ENCODE measurements at places on chromosomes 5 and 9.

GRCh38 chr5:58875599-58875998, 292.7 kb downstream of the RAB3C start:
- DNase-seq: no peak

DNA sequence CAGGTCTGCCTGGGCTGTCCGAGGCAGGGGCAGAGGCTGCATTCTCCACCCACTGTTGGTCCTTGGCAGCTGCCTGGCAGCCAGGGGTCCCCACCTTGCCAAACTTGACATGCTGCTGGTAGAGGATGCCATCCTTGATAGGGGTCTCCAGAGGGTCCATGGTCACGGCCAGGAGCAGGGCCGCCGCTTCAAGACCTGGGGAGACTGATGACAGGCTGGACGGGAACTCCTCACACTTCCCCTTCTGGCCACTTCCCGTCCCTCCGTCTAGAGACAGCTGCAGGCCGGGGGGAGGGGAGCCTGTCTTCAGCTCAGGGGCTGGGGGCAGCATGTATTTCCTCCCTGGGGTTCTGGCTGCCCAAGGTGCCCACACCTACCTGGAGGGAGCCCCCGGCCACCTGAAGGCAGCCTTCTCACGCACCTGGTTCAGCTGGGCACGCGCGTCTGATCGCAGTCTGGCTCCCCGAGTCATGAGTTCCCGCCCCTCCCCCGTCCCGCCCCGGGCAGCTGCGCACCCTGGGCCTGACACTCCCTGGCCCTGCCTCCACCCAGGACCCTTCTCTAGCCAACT, at the start of gene DOK3:
Gene DOK3, minus strand, starts transcription at position 446 of the 571 bp plus-strand sequence. Its CDS starts 286 bp downstream, at position 160.
- DNase-seq: peak; percentile 82

DNA sequence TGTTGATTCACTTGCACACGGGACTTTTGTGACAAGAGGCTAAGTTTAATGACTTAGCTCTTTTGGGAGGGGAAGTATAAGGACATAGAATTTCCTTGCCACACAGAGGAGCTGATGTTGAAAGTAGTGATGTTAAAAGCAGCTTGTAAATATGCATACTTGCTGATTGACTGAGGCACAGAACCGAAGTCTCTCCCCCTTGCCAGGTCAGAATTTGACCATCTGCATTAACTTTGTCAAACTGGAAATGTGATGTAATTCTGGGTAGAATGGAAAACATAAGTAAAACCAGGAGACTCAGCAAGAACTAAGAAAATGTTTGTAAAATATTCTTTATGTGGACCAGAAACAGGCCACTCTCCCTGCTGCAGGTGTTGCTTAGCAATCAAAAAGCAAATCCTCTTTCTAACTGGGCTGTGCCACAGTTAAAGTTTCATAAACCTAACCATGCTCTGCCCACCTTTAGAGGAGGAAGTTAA, 284.2 kb downstream of the NR3C1 start:
- DNase-seq: peak; percentile 3

DNA sequence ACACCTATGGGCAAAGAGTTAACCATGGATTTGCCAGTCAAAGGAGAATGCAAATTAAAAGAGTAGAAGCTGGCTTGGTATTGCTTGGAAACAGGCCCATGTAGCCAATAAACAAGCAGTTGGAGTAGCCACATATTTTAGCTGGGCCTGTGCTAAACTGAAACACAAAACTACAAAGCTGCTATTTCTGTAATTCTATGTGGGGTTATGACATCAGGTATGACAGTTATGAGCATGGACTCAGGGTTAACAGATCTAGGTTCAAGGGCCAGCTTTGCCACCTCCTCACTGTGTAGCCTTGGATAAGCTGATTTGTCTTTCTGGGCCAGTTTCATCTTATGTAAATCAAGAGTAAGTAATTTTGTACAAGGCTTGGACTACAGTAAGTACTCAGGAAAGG, 142.7 kb downstream of the PIP5K1B start:
- no peak for DNase-seq

- DNase-seq: no peak
These were observed 257.6 kb upstream of the POU5F2 start for GRCh38 chr5:93998951-93999455.

GRCh38 chr5:156647034-156647451, 203.1 kb upstream of the PPP1R2B start:
- DNase-seq: no peak

DNA sequence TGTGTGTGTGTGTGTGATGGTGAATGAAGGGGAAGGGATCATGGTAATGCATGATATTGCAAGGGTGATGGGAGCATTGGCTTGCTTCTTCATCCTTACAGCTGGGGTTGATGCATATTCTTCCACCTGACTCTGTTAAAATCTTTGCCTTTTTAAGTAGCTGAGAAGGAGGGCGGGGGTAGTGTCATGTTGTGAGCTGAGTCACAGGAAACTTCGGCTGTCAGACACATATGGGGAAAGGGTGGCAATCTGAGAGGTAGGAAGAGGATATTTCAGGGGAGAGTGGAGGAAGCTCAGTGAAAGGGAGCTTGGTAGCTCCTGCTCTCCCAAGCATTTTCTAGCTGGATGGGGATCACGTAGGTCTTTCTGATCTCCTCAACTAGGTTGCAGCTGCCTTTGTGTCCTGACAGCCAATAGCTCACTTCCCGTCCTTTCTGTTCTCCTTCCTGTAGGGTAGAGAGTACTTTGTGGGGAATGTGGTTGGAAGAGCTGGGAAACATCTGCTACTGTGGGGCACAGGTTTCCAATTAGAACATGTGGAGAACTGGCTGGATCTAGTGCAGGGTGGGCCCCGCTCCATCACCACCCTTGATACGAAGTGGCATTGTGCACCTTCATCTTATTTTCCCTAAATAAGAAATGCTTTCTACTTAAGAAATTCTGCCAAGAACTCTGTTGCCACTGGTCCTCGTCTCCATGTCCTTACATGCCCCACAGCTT, 18.1 kb upstream of the CLK4 start:
- no peak for DNase-seq

DNA sequence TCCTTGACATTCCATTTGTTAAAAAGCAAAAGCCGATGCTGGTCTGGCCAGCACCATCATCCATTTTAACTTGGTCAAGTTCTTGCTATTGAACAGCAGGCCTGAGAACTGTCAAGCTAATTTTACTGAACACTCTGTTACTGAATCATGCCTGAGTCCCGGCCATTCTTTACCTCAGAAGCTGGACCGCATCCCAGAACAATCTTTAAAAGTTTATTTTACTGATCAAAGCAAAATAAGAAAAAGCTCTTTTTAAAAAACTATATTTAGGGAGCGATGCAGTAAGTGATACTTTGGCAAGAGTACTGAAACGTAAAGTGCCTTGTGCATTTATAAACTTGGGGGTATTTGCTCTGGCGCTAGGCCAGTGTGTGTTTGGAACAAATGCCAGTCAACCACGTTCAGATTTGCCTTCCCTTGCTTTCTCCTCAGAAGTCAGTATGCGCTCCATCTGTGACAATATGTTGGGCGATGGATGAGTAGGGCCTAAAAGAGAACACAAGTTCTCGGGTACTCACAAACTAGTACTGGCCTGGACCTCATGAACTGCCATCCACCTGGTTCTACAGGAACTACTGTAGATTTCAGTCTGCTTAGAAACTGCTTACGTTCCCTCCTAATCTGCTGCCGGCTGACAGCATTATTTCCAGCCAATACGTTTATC, 161.9 kb downstream of the MAPKAP1 start:
- no peak for DNase-seq

DNA sequence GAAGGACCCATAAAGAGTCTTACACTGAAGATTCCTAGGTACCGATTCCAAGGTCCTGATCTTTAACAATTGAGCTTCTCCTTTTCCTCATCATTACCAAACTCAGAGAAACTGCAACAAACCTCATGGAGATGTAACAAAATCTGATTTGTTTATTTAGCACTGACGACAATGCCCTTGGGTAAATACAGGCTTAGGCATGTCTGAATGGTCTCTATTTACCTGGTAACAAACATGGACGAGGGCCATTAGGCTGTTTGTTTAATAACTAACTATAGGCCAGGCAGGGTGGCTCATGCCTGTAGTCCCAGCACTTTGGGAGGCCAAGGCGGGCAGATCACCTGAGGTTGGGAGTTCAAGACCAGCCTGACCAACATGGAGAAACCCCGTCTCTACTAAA, 333.3 kb downstream of the AGTPBP1 start:
- DNase-seq: no peak

GRCh38 chr5:109998726-109999125, 309.0 kb downstream of the MAN2A1 start:
- no peak for DNase-seq

DNA sequence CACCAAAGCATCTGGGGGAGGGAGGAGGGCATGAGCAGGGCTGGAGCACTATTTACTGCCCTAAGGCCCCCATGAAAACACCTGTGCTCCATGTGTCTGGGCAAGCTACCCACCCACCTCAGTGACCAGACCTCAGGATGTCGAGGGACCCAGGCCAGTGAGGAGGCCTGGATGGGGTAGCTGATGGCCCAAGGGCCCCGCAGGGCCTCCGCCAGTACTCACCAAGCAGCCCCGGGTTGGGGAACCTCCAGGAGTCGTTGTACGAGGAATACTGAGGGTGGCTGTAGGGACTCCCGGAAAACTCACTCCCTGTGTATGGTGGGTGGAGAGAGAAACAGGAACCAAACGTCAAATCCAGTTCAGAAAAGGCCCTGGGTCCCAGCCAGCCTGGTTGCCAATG, 187.4 kb downstream of the PAX5 start:
- no peak for DNase-seq

GRCh38 chr9:80020530-80020929, 448.8 kb downstream of the TLE4 start:
- no peak for DNase-seq

GRCh38 chr5:10801931-10802666, 41.1 kb upstream of the DAP start:
- DNase-seq: no peak

DNA sequence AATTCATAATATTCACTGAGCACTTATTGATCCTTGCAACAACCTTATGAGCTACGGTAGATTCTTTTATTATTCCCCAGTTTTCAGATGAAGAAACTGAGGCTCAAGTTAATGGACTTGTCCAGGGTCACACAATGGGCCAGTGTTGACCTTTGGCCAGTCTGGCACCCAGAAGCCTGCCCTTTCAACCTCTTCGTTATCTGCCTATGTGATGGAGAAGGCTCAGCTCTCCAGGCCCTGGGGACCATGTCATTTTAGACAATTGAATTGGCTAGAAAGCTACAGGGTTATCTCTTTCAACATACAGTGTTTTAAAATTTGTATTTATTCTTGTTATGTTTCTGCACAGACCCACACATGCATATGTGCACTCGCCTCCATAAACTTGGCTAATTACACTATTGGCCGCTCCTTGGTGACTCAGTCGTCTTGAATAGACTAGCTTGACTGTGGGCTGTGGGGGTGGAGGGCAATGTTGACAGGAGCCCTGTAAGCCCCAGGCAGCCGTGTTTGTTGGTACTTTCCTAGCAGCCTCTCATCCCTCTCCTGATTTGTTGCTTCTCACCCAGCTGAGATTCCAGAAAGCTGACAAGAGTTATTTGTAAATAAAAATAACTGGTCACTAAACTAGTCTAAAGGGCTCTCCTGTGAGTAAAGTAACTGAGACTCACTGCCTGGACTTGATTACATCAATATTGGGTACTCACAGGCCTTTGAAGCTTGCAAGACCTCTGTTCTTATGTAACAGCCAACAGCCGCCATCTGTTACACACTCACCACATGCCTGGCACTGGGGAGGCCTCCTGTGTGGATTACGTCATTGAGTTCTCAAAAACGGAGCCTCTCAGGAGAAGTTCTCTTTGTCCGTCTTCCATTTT, 8.5 kb upstream of the ANGPTL2 start:
- no peak for DNase-seq

DNA sequence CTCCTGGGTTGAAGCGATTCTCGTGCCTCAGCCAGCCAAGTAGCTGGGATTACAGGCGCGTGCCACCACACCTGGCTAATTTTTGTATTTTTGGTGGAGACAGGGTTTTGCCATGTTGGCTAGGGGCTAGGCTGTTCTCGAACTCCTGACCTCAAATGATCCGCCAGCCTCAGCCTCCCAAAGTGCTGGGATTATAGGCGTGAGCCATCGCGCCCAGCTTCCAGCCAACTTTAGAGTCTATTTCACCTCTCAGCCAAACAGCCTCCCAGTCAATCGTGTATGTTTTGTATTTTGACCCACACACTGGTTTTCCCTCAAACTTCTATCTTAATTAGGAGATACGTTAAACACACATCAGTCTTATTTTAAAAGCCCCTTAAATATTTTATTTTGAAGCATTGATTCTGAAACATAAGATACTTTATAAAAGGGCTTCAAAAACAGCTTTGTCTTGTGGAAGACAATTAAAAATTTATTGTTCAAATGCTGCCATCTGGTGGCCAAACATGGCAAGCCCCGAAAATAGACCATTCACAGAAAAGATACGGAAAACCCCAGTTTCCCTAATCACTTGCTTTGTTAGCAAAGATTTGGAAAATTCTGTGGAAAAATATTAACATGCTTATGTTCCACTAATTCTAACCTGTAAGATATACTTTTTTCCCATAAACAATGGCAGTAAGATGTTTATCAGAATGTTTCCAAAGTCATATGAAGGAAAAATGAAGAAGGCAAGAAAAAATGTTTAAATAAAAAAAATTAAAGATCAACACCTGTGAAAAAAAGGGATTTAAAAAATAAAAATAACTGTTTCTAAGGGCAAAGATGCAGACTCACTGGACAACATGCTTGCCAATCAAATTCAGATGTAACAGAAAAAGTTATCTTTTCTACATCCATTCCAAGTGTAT, 33.1 kb downstream of the APTX start:
- peak; percentile 64 for DNase-seq

GRCh38 chr5:22673131-22673530, 180.0 kb downstream of the CDH12 start:
- no peak for DNase-seq

- DNase-seq: no peak
These were observed 50.0 kb downstream of the HACD4 start for GRCh38 chr9:20981486-20981885.

GRCh38 chr5:151820903-151821302, 49.1 kb downstream of the G3BP1 start:
- no peak for DNase-seq

DNA sequence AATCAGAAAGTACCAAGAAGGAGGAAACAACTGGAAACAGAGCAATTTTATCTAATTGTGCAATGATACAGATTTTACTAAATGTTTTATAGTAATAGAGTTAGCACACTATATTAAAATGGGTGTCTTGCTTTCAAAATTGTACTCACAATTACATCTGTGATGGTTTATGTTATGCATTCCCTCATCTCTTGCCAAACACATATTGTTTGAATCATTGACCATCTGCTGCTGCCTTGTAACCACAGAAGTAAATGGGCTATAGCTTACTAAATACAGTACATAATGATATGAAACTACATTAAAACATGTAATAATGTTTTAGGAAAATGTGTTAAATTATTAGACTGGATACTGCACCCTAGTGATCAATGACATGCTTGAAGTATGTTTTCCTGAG, 158.1 kb downstream of the SLC25A46 start:
- no peak for DNase-seq

DNA sequence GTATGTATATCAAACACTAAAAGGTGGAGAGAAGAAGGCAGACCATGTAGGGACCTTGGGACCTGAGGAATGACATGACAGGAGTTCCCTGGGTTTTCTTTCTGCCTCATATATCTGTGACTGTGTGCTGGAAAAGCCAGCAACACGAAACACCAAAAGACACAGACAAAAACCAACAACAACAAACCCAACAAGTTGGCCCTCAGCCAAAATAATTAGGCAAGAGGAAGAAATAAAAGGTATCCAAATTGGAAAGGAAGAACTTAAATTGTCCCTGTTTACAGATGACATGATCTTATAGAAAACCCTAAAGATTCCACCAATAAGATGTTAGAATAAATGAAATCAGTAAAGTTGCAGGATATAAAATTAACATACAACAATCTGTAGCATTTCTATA, 21.7 kb downstream of the ABO start:
- no peak for DNase-seq

- DNase-seq: peak; percentile 82
These were observed 27.5 kb downstream of the SREK1 start for GRCh38 chr5:66171349-66172344.

Measured in OCI-LY7 (cell line).